ENCODE measurements at places on chromosomes 1 and 21. TPM values are rescaled to one million over a fixed set of nuclear protein-coding genes. Genes with fewer than 3 reads are reported as not detected.
A peak's percentile ranks its signal among the peaks of the same experiment; 100 is the strongest.

DNA sequence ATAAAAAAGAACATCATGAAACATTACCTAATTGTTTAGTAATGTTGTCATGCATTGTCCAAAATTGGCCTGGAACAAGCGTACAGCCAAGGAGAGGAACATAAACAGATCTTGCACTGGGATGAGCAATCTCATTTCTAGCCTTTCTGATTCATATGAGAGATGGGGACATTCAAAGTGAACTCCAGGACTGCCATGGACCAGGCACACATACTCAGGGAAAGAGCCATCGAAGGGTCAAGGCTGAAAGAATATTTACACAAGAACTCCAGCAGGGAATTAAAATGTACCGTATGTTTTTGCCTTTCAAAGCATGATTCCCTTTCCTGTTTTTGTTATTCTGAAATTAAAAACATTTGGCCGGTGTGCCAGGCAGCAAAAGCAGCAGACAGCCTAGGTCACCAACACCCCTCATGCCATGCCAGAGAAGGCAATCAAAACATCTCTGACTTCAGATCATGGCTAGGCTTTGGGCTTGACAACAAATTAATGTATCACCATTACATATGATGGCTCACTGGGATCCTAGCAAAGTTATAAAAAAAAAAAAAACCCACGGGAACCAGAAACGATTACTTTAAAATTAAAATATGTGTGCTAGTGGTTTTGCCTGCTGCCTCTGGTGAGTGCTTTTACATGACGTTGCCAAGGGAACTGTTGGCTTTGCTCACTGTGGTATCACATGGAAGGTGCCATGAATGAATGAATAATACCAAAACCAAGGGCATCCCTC lies 159.8 kb downstream of the TGFBR3 start:
- ATAC-seq: peak; percentile 45

DNA sequence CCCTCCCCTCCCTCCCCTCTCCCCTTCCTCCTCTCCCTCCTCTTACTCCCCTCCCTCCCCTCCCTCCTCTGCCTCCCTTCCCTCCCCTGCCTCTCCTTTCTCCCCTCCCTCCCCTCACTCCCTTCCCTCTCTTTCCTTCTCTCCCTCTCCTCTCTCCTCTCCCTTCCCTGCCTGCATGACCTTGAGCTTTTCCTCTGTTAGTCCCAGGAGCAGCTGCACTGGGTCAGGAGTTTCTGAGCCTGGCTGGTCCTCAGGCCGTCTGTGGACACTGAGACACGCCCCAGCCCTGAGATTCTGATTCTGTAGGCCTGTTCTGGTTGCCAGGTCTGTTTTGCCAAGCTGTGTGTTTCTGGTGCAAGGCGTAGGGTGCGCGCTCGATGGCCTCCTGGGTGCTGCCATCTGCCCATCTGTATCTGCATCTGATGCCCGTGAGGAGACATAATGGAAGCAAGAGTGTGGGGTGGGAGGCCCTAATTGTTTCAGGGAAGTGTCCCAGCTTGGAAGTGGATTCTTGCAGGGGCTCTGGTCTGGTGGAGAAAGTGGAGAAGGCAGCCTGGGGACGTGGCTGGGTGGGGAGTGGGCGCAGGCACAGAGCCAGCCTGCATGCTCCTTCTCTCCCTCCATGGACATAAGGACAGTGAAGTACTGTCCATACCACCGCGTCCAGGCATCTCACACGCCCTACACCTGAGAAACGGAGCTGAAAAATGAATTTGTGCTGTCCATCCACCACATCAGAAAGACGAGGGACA lies 97.2 kb downstream of the WDR4 start:
- peak; percentile 71 for ATAC-seq

GRCh38 chr21:14602382-14602958 lies 56.4 kb upstream of the SAMSN1 start:
- peak; percentile 67 for ATAC-seq

The CRABP2 gene
- total RNA-seq: 21.1 TPM

The PINK1 gene
- total RNA-seq: 71.0 TPM

The C4BPA gene
- total RNA-seq: not detected

Data from motor neuron (in vitro differentiated cells).